ENCODE measurements at places on chromosomes 1 and 21.
A peak's percentile ranks its signal among the peaks of the same experiment; 100 is the strongest.

DNA sequence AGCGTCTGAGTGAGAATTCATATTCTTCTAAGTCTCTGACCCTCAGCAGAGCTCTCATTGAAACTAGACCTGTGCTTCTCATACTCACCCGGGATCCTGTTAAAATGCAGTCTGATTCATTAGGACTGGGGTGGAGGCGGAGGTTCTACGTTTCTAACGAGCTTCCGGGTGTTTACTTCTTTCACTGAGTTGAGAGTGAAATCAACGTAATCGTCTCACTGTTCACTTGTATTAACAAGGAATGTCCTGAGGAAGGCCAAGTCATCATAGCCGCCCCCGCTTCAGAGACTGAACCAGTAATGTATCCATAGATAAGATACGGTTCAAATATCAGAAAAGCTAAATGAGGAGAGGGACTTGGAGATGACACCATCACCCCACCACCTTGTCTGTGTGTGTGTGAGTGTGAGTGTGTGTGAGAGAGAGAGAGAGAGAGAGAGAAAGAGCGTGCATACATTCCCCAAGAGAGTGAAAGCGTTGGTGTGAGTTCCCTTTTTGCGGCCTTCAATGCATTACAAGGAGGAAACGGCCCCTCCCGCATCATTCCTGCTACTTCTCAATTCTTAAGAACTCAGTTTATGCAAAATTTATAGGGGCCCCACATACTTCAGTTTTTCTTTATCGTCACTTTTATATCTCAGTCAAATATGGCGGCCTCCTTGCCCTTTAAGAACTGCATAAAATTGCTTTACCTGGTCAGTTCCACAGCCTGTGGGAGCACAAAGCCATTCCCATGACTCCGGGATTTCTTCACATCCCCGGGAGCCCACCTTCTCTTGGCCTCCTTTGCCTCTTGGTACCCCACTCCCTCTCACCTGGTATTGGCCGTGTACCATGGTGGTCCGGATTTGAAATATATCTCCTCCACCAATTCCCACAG, 19.8 kb downstream of the KMO start:
- DNase-seq, result peak; percentile 30

DNA sequence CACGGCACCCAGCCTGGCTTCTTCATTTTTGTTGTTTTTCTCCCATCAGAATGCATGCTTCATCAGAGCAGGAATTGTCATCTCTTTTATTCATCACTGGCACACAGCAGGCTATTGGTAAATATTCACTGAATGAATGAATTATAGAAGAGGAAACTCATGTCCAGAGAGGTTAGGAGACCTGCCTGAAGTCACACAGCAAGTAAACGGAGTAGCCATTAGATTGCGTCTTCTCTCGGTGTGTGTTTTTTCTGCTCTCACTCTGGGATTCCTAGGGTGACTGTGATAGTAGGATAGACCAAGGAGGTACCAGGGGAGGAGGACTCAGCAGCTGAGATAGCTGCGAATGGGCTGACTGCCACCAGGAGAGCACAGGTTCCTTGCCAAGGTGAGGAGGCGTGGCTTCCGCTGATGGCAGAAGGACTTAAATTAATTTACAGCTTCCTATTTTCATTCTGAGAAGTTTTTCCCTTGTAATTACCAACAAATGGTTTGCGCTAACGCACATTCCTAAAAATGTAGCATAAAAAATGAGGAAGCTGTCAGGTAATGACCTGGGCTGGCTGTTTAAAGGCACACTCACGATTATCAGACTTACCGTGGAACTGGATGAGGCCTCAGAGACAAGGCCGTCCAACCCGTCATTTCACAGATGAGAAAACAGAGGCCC, 4.5 kb upstream of the NCMAP start:
- no peak for DNase-seq

DNA sequence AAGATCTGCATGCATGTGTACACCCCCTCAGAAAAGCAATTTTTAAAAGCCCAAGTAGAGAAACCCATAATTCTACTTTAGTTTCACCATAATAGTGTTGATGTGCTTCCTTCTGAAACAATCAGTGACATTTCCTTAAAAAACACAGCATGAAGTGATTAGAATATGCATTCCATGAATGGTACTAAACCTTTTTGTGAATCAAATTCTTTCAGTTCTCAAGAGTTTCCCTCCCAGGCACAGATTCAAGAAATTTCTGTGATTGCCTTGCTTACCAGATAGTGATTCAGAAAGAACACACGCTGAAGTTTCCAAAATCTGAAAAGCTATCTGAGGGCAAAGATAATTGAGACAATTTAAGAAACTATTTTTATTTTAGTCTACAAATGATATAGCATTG, 136.4 kb upstream of the ADGRL2 start:
- no peak for DNase-seq

GRCh38 chr1:39528082-39528481, 36.6 kb downstream of the BMP8A start:
- DNase-seq, result no peak

DNA sequence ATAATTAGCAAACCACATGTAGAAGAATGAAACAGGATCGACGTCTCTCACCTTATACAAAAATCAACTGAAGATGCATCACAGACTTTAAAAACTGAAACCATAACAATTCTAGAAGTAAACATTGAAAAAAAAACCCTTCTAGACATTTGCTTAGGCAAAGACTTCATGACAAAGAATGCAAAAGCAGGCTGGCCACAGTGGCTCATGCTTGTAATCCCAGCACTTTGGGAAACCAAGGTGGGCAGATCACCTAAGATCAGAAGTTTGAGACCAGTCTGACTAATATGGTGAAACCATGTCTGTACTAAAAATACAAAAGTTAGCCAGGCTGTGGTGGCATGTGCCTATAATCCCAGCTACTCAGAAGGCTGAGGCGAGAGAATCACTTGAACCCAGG, 1351.7 kb downstream of the MRPL39 start:
- DNase-seq, result no peak

GRCh38 chr1:228182296-228183030, 16.9 kb downstream of the IBA57 start:
- no peak for DNase-seq

DNA sequence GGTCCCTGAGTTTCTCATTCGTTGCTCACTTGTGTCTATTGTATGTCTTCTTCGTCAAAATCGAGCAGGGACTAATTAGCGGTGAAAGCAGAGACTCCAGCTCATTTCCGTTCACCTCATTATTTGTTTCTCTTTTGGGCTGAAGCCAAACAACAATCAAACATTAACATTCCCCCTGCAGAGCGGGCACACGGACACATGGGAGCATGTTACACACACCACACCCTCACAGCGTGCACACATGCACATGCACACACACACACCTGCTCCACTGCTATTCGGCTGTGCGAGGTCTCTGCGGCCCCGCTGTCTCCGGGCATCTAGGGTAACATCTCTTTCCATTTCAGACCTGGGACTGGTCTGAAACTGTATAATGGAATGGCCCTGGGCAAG, 58.5 kb upstream of the LRRC8D start:
- DNase-seq, result no peak

DNA sequence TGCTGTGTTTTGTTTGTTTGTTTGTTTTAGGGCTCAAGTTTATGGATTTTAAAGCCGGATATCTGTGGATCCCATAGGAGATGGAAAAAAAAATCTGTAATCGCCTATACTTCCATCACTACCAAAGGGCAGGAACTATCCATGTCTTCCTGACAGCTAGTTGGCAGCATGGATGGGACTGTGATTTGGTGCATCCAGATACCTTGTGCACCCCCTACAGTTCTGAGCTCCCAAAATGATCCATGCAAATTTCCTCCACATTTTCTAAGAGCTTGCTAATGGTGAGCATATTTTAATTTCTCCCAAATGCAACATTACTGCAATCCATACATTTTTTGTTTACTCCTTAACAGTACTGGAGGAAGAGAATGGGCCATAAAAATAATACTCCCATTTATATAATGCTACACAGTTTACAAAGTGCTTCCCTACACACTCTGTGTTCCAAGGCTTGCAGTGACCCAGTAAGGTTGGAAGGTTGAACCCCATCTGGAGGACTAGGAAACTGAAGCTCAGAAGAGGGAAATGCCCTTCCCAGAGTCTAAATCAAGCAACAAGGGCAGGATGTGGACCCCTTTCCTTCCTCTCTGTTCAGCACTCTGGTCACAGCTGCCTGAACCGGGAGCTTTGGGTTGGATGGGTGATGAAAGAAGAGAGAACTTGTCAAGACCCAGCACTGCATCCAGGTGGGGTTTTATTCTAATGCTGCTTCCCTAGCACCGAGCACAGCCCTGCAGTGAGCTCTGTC, 48.0 kb downstream of the CAPN8 start:
- DNase-seq, result no peak

- DNase-seq, result no peak
Measured at GRCh38 chr21:30336596-30336995, 898 bp downstream of the KRTAP27-1 start.

- DNase-seq, result no peak
Measured at GRCh38 chr1:147169171-147169570, 3.1 kb downstream of the PRKAB2 start.

DNA sequence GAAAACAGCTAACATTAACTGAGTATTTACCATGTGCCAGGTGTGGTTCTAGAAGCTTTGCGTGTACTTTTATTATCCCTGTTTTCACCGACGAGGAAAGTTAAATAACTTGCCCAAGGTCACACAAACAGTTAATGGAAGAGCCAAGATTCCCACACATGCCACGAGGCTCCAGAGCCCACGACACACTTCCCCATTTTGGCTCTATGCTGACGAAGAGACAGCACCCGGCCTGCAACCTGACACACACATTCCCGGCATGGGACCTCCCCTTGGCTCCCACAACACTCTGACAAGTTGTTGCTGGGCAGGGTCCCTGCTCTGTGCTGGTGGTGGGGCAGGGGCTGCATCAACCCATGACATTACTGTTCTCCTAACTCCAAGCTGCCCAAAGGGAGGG, 52.8 kb downstream of the RAP1GAP start:
- no peak for DNase-seq

DNA sequence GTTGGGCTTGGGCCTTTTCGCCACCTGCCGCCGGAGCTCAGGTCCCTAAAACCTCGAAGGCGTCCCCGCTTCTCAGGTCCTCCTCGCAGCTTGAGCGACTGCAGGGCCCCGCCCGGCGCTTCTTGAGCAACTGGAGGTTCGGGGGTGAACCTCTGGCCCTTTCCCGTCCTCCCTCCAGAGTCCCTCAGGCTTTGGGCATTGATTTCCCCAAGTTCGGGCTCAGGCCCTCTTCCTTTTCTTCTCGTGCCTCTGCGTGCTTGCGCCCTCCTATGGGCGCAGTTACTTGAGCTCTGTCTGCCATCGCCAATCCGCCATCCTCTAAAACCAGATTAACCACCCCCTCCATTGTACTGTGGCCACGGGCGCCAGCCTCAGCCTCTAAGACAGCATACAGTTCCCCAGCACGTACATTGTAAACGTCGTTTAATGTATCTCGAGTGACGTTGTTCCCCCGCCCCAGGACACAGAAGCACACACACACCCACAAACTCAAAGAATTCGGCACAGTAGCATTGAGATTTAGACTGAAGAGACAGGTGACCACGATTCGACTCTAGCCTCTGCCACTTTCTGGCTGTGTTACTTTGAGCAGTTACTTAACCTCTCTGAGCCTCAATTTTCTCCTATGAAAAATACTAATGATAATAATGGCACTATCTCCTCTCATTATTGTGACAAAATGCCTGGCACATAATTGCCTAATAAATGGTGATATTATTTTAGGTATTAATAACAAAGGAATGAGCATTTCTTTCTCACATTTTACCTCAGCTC, 22.6 kb downstream of the BTG2 start:
- DNase-seq, result peak; percentile 66

- no peak for DNase-seq
Measured at GRCh38 chr1:210364479-210364878, 35.8 kb downstream of the HHAT start.

DNA sequence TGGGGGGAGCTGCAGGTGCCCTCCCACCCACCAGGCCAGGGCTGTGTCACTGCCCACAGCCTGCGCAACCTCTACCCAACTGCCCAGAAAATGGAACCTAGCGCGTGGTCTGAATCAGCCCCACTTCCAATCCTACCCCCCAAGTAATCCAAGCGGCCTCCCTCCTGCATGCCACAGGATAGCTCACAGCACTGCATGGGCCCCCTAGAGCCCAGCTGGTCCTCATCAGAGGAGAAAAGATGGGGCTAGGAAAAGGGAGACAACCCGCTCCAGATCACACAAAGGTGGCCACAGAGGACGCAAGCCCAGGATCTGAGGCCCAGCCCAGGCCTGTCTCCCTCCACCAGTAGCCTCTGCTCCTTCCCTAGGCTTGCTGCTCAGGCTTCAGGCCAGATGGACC, 6.2 kb downstream of the ADGRB2 start:
- DNase-seq, result no peak

GRCh38 chr1:46809071-46809470, 10.2 kb downstream of the CYP4B1 start:
- no peak for DNase-seq

DNA sequence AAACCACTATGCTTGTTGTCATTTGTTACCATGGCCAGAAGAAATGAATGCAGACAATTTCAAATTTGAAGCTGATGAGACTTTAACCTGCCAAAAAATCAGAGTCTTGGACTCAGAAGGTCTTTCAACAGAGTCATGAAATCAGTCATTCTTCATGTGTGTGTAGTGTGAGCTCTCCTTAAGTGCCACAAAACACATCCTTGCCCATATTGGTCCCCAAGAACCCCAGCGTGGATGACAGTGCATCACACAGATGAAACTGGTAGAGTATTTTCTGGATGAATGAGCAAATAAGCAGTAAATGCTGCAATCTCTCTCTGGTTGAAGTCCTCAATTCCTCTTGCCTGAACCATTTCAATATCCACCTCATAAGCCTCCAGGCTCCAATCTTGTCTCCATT, 28.7 kb upstream of the ETS2 start:
- DNase-seq, result no peak

DNA sequence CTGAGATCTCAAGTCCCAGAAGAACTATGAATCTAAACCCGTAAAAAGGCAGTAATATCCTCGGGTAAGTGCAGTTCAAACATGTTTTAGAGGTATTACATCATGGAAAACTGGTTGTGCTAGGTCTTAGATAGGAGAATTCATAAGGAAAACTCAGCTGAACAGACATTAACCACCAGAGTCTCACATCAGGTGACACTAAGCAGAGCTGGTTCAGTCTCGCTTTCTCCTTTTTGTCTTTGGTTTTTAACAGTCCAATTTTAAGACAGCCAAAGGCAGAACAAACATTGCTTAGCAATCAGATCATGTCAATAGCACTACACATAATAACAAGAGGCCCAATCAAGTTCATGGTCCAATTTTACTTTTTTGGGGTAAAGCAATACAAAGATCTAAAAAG, 63.1 kb upstream of the MUTYH start:
- no peak for DNase-seq

- DNase-seq, result peak; percentile 76
Measured at GRCh38 chr1:153494976-153495535, 34.6 kb upstream of the S100A7 start.

- DNase-seq, result no peak
Measured at GRCh38 chr1:13583595-13583965, at the start of gene PDPN. PDPN (plus strand) TSS chr1:13583832; CDS start chr1:13584034, 202 bp downstream.

GRCh38 chr21:43935711-43936110, 70.7 kb downstream of the AGPAT3 start:
- DNase-seq, result no peak

- DNase-seq, result no peak
Measured at GRCh38 chr1:25766721-25767436, 33.1 kb upstream of the SELENON start.

GRCh38 chr1:115210302-115210711, 121.0 kb upstream of the TSPAN2 start:
- DNase-seq, result no peak

- DNase-seq, result no peak
Measured at GRCh38 chr1:183023146-183023600, at the start of gene LAMC1. LAMC1 (plus strand) TSS chr1:183023420; CDS start chr1:183023717, 297 bp downstream.

- DNase-seq, result no peak
Measured at GRCh38 chr21:45893740-45894449, 87.7 kb upstream of the COL6A1 start.

GRCh38 chr1:100394285-100394684, 42.0 kb downstream of the CDC14A start:
- DNase-seq, result no peak
